ENCODE measurements at places on chromosomes 5 and 9.

- DNase-seq = no peak
These were observed 9.3 kb upstream of the NEUROG1 start for GRCh38 chr5:135545099-135545498.

- DNase-seq = no peak
These were observed 41.0 kb upstream of the SLC36A1 start for GRCh38 chr5:151406322-151406947.

GRCh38 chr5:106321242-106321641, 1349.5 kb downstream of the EFNA5 start:
- no peak for DNase-seq

GRCh38 chr5:109324351-109324750, 85.4 kb downstream of the PJA2 start:
- DNase-seq = no peak

- DNase-seq = no peak
These were observed 25.5 kb downstream of the TMEM245 start for GRCh38 chr9:109094268-109094667.

DNA sequence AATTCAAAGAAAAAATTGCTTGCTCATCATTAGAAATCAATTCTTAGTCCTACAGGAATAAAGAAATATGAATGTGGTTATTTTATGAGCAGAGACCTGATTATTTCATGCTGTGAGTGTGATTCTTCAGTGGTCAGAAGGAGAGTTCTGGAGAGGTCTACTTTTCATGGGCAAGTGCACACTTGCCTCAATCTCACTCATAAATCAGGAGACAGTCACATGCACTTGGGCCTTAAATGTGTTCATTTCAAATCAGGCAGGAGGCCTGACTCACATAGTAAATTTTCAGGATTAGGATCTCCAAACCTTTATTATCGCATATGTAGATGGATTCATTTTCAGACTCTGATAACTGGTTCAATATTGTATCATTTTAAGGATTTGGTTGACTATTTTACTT, 323.2 kb upstream of the CCNH start:
- DNase-seq = no peak

- no peak for DNase-seq
These were observed 1.7 kb downstream of the FKBP15 start for GRCh38 chr9:113219186-113219936.

DNA sequence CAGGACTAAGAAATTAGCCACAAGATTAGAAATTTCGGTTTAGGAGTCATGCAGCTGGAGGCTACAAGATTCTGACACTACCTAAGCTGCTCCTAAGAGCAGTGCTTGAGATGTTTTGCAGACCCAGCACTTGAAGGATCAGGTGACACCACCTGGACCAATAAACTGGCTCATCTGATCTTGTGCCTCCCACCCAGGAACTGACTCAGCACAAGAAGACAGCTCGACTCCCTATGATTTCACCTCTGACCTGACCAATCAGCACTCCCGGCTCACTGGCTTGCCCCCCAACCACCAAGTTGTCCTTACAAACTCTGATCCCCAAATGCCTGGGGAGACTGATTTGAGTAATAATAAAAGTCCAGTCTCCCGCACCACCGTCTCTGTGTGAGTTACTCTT, 170.4 kb downstream of the TTC39B start:
- peak; percentile 14 for DNase-seq

- DNase-seq = no peak
These were observed 1026.9 kb downstream of the PTPRD start for GRCh38 chr9:9585920-9586319.

DNA sequence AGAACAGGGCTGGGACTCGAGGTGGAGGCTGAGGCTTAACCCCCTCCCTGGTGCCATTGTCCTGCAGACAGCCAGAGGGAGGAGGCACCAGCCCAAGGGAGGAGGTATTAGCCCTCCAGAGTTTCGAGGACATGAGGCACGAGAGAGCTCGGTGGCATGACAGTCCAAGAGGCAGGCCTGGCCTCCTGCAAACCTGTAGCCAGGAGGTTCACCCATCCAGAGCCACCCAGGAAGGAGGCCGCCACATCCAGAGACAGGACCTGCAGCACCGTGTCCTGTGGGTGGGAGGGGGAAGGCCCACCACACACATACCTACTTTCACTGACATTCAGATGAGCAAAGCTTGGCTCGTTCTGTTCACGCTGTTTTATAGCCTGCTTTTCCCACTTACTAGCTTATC, 75.2 kb upstream of the ADAMTS2 start:
- DNase-seq = no peak

DNA sequence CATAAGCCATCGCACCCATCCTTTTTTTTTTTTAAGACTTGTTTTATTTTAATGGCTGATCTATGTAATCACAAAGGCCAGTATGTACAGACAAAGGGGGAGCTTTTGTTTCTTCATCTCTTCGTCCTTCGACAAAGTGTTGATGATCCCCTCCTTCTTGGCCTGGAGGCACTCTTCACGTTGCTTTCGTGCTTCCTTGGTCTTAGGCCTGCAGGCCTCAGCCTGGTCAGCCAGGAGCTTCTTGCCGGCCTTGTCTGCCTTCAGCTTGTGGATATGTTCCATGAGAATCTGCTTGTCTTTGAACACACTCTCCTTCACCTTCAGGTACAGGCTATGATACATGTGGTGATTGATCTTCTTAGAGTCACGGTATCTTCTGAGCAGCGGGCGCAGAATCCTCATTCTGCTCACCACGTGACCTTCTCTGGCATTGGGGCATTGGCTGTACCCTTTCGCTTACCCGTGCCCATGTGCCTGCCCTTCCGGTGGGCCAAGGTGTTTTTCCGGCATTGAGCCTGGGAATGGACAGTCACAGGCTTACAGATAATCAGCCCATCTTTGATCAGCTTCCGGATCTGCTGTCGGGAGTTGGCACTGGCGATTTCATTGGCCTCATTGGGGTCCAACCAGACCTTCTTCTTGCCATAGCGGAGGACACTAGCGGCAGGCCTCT, 36.0 kb downstream of the TLX3 start:
- DNase-seq = no peak

- no peak for DNase-seq
These were observed 1408.4 kb upstream of the WWC1 start for GRCh38 chr5:166883016-166883415.

DNA sequence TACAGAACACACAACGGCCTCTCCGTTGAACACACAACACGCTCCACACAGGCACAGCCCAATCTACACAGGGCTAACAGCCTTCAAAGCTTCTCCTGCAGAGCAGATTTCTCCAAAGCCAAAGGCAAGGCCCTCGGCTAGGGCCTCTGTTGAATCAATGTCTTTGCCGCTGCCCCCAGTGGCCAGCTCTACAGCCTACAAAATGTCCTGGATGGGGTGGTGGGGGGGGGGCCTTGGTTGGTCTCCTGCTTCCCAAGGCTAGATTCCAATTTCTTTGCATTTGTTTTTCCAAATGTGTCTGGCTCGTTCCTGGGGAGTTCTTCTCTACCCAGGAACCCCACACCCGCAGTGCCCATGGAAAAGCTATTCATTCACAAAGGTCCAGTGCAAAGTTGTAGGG, 167.2 kb downstream of the PAX5 start:
- no peak for DNase-seq

DNA sequence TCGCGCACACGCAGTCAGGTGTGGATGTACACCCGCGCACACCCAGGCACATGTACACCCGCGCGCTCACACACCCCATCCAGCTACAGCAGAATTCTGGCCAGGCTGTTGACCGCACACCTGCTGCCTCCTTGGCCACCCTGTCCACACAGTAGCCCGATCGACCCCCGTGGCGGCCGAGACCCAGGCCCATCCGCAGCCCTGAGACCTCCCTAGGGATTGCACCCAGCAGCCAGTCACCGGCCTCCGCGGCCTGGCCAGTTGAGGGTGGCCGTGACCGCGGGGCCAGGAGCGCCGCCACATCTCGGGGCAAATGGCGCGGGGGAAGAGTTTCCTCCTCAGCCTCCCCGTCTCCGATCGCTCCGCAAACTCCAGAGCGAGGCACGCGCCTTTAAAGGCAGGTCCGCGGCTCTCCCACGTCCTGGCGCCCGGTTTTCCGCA, 774 bp upstream of the ADAMTS16 start:
- DNase-seq = no peak

- no peak for DNase-seq
These were observed 3.8 kb downstream of the LHFPL2 start for GRCh38 chr5:78644741-78645300.

- no peak for DNase-seq
These were observed 54.7 kb upstream of the UBAC1 start for GRCh38 chr9:136015656-136016571.

DNA sequence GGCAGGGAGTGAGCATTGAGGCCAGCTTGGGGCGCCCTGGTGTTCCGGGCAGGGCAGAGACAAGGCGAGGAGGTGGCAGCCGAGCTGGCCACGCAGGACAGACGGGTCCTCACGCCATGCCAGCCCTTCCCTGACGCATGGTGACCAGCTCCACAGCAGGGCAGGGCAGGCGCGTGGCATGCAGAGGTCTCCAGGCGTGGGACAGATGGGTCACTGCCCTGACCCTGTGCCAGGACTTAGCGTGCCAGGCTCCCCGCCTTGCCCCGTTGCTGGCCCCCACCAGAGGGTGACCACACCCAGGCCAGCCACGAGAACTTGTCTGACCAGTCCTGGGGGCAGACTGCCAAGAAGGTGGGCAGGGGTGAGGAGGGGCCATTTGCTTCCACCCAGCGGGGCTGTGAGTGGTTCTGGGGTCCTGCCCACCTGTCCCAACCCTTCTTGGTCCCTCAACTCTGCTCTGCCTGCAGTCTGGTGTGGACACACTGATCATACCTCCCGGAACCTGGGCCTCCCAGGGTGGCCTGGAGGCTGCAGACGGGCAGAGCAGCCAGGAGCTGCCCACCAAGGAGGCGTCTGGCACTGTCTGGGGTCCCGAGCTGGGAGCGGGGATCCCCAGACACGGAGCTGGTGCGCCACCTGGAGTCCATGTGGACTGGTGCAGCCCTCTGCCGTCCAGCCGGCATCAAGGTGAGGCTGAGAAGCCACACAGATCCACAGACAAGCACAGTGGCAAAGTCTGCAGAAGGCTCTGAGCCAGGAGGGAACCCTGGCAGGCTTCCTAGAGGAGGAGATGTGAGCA, at the start of gene RNF224:
TSS of gene RNF224 (plus strand) at position 449 of the 799 bp plus-strand sequence. CDS start 834 bp downstream, outside the sequence.
- peak; percentile 86 for DNase-seq

DNA sequence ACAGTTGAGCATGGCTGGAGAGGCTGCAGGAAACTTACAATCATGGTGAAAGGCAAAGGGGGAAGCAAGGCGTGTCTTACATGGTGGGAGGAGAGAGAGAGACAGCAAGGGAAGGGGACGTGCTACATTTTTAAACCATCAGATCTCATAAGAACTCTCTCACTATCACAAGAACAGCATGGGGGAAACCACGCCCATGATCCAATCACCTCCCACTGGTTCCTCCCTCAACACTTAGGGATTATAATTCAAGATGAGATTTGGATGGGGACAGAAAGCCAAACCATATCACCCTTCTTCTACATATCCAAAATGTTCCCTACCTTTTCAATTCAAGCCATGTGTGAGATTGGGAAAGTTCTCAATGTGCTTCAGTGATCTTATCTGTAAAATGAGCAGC, 22.9 kb upstream of the GLRX start:
- DNase-seq = no peak

GRCh38 chr5:135449644-135450043, 2.5 kb upstream of the DCANP1 start:
- no peak for DNase-seq

DNA sequence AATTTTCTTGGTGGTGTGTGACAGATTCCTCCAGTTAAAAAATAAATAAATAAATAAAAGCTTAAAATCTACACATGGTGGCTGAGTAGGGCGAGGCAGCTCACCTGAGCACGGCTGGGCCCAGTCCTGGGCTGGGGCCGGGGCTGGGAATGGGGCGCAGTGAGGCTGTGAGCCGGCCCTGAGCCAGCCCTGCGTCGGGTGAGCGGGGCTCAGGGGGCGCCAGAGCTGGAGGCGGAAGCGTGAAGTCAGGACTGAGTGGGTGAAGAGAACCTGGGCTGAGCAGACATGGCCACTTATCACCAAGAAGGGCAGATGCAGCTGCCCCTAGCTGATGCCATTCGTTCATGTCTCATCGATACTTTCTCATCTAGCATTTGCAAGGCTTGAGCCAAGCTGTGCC, 22.8 kb upstream of the DTWD2 start:
- no peak for DNase-seq

DNA sequence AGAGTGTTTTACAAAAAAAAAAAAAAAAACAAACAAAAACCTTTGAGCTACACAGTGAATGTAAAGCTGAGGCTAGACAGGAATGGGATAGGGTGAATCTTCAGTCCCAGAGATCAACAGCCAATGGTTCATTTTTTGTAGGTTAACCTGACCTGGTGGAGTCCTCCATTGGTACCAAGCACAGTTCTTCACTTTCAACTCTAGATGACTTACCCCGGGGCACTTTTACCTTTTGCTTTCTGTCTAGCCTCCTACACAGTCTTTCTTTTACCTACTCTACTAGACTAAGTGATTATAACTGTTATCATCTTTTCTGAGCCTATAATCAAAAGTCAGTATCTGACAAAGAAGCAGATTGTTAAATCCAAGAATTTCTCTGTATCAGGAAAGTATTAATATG, 50.9 kb downstream of the ANXA2R start:
- no peak for DNase-seq

DNA sequence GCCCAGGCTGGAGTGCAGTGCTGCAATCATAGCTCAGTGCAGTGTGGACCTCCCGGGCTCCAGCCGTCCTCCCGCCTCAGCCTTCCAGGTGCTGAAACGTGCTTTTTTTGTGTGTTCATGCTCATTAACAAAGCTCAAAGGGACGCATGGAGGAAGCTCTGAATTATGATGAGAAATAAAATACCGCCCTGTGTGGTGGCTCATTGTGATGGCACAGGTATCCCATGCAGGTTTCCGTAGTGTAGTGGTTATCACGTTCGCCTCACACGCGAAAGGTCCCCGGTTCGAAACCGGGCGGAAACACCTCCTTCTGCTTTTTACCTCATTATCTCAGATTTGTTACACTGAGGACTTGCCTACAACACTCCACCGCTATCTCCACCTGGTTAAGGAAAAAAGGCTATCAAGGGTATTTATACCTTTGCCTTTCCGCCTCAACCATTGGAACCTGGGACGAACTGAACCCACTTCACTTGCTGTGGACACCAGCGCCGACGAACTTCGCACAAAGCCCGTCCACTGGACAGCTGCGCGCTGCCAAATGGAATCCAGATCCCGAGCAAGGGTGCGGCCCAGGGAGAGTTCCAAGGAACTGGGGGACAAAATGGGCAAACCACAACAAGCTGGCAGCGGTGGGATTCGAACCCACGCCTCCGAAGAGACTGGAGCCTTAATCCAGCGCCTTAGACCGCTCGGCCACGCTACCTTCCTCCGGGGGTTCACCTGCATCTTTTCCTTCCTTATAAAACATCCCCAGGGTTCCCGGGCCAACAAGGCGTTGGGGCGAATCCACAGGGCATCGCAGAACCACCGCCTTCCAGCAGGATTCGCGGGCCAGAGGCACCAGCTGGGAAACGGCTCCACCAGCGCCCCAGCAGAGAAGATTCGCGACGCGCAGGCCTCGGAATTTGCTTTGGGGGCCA, 26.3 kb downstream of the OR2V2 start:
- peak; percentile 86 for DNase-seq

GRCh38 chr5:14332746-14333145, 189.6 kb downstream of the TRIO start:
- DNase-seq = no peak

GRCh38 chr5:115330830-115331229, 34.4 kb upstream of the CCDC112 start:
- DNase-seq = no peak

- DNase-seq = no peak
These were observed 780 bp upstream of the CCNJL start for GRCh38 chr5:160312960-160313727.
